Activated CD4-positive, alpha-beta memory T cell treated with anti-CD3 and anti-CD28 coated beads, Interleukin-2, amount 10 ng/mL, durations not matched to agents 7 days and 5 days (primary cell): ENCODE measurements at places on chromosomes 7 and 10. TPM values are rescaled to one million over a fixed set of nuclear protein-coding genes. Genes with fewer than 3 reads are reported as not detected.

The LAMB1 gene
- total RNA-seq = not detected

- H3K27ac ChIP-seq = no peak overlapping the region
- DNase-seq = no peak
- no peaks in the 10 kb centered on the region for H3K36me3 ChIP-seq
- H3K4me3 ChIP-seq = no peak overlapping the region
Measured at GRCh38 chr10:29397221-29397620, 108.4 kb downstream of the LYZL1 start.

DNA sequence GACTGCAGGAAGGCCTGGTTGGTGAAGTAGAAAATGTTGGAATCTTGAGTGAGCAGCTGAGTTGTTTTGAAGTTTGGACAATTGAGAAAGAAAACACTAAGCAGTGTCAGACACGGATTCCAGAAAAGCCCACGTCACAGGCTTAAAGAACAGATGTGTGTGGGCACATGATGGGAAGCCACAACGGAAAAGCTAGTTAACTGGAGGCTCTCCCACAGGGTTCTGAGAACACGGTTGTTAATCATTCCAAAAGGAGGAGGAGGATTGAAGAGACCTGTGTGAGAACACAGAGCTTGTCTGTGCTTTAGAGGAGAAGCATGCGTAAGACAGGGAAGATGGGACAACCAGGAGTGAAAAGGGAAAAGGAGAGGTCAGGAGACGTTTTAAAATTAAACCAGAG lies 42.6 kb downstream of the SHH start:
- H3K36me3 ChIP-seq = peaks cover 57% of the 10 kb centered on the region
- no peak overlapping the region for H3K27ac ChIP-seq
- H3K4me3 ChIP-seq = no peak overlapping the region
- H3K27me3 ChIP-seq = no peaks in the 10 kb centered on the region

DNA sequence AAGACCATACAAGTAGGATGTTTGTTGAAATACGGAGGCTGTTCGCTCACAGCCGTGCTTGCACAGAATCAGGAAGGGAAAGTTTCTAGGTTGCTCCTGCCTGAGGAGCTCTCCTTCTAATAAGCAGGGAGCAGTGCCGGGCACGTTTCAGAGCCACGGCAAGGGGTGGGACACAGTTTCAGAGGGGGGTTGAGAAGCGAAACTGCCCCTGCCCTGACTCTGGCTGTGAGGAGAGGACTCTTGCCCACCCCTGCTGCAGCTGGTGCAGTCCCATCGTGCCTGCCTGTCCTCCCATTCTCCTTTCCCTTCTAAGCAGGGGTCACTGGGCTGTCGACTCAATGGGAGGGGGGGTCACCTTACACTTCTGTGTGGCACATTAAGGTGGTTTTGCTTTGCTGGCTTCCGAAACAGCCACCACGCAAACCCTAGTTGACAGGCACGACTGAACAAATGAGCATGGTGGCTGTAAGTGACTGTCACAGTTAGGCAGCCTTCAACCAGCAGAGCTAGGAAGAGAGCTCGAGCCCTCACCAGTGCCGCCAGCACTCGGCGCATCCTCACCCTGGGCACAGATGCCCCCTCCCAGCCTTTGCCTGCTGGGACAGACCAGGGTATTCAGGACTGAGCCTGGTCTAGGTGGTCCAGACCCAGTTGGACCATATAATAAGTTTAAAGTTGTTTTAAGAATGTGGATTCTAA lies 37.5 kb downstream of the ZNF467 start:
- H3K4me3 ChIP-seq = no peak overlapping the region
- no peak for DNase-seq
- no peak overlapping the region for H3K27ac ChIP-seq
- H3K36me3 ChIP-seq = no peaks in the 10 kb centered on the region
- no peaks in the 10 kb centered on the region for H3K4me1 ChIP-seq

DNA sequence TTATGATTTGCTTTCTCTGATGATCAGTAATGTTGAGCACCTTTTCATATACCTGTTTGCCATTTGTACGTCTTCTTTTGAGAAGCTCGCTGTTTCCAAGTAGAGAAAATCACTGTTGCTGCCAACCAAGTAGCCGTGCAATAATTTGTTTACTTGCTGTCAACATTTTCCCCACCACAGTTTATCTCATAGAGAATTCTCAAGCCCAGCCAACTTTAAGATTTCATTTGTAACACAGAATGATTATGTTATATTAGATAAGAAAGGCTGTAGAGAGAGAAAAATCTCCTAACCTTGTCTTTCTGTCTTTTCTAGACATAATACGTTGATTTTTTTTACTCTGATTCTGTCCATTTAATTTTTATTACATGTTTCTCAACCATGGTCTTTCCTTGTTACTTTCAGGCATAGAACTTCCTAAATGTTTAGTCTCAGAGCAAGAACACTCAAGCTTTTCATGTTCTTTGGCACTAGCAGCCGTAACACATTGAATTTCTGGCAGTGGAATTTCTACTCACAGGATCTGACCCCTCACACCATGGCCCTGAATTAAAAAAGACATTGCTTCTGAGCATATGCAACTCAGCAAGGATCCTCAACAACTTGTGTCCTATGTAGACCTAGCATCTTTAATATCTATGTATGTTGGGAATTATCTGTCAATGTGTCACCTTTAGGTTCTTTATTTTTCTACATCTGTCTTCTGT lies 23.1 kb downstream of the RPA3 start:
- no peak for DNase-seq
- peaks cover 1% of the 10 kb centered on the region for H3K4me1 ChIP-seq
- no peaks in the 10 kb centered on the region for H3K27me3 ChIP-seq

GRCh38 chr10:6729071-6729774 lies 149.1 kb upstream of the PRKCQ start:
- H3K36me3 ChIP-seq = no peaks in the 10 kb centered on the region
- no peak overlapping the region for H3K27ac ChIP-seq
- peaks cover 62% of the 10 kb centered on the region for H3K27me3 ChIP-seq
- no peak overlapping the region for H3K4me3 ChIP-seq
- no peaks in the 10 kb centered on the region for H3K4me1 ChIP-seq
